ENCODE measurements at places on chromosomes 7 and 10. TPM values are rescaled to one million over a fixed set of nuclear protein-coding genes. Genes with fewer than 3 reads are reported as not detected.

Gene PIK3AP1
- not detected for total RNA-seq

Gene ERV3-1
- total RNA-seq = 9.0 TPM

Gene HTR5A
- total RNA-seq = not detected

Gene CACNA2D1
- 46.0 TPM for total RNA-seq

Data from fibroblast of the aortic adventitia (primary cell).